Posterior cingulate gyrus (tissue), 11 donors: ENCODE measurements at places on chromosomes 7 and 10.

DNA sequence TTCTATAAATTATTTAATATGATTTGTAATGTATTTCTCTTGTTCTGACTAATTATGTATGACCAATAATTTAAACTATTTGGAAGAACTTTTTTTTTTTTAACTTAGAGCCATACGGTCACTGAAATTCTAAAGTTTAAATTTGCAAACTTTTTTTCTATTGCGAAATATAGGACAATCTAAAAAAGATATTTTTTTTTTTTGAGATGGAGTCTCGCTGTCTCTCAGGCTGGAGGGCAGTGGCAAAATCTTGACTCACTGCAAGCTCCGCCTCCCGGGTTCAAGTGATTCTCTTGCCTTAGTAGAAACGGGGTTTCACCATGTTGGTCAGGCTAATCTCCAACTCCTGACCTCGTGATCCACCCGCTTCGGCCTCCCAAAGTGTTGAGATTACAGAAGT lies 130.5 kb downstream of the CPED1 start:
- no peak for DNase-seq

- DNase-seq = no peak
These were observed 37.5 kb downstream of the ZNF467 start for GRCh38 chr7:149735779-149736477.

DNA sequence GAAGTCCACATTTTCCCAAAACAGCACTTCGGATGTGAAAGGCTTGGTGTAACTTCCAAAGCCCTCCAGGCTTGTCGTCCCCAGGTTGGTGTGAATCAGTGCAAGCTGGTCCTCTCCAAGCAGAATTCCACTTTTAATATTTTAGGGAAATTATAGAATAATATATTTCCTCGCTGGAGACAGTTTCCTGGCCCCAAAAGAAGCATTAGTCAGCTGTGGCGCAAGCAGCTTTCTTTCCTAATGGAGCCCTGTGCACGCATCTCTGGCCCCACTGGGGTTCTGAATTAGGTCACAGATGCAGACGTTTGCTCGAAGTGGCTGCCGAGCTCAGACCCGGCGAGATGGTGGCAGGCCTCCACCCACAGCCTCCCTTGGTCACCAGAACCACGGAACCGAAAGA lies 33.3 kb upstream of the MNX1 start:
- no peak for DNase-seq

DNA sequence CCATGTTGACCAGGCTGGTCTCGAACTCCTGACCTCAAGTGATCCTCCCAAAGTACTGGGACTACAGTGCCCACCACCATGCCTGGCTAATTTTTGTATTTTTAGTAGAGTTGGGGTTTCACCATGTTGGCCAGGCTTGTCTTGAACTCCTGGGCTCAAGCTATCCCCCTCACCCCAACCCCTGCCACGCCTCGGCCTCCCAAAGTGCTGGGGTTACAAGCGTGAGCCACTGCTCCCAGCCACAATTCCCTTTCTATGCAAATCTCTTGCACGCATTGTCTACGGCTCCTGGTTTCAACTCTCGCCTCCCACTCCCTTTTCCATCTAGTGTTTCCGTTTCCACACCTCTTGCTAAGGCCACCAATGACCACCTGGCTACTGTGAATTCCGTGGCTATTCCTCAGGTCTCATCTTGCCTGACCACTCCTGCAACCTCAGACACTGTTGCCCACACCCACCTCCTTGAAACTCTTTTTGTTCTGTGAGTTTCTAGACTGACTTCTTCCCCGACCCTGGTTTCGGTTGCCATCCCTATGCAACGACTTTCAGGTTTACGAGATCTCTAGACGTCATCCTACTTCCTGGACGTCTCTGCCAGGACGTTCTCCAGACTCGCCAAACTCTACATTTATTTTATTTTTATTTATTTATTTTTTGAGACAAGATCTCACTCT lies 3.4 kb downstream of the CLDN3 start:
- DNase-seq = no peak

DNA sequence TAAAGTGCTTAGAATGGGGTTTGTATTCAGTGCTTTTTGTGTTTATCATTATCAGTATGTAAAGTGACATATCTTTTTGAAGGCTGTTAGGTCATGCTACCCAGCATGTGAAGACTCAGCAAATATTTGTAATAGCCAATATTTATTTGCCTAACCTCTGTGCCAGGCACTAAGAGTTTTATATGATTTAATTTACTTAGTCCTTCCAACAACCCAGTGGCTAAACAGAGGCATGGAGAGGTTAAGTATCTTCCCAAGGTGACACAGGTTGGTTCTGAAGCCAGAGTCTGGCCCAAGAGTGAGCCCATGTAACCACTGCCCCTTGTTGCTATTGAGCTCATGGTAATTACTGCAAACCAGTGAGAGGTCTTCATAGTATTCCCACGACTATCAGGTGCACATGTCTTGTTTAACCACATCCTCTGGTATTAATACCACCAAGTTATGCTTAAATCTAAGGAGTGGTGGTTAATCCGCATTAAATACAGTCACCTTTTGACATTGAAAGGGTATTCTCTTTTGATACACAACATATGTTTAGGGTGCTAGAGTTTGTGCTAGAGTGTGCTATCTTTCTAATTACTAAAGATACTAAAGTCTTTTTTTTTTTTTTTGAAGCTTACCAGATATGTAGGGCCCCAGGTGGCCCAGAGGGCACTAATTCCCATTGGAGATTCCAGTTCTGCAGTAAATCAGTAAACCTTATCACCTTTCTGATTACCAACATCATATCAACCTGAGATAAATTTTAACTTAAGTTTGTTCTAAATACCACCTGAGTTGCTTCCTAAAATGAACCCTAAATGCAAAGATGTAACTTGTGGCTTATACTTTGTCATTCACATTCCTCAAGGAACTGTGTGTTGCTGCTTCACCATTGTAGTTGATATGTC lies 2.9 kb downstream of the ADD3 start:
- no peak for DNase-seq

DNA sequence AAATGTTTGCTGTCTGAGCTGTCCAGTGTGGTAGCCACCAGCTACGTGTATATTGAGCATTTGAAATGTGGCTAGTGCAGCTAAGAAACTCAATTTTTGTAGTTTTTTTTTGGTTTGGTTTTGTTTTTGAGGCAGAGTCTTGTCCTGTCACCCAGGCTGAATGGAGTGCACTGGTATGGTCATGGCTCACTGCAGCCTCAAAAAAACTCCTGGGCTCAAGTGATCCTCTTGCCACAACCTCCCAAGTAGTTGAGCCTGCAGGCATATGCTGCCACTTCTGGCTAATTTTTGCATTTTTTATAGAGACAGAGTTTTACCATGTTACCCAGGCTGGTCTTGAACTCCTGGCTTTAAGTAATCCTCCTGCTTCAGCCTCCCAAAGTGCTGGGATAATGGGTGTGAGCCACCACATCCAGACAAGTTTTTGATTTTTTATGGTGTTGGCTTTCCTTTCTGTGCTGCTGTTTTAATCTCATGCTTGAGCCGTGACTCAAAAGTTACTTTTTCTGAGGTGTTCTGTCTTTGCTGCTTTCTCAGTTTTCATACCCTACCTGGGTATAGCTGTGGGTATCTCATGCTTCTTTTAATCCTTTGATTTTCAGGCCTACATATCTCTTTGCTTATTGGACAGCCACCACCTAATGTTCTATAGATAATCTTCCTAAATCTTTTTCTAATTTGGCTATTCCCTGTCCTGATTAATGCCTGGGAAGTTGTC lies 16.0 kb downstream of the WAC start:
- DNase-seq = no peak

- DNase-seq = no peak
These were observed 26.2 kb upstream of the CYP26C1 start for GRCh38 chr10:93034426-93034825.

- no peak for DNase-seq
These were observed 40.8 kb downstream of the PRPS1L1 start for GRCh38 chr7:17986851-17987250.

GRCh38 chr10:88996927-88997326 lies 6.3 kb downstream of the FAS start:
- no peak for DNase-seq

GRCh38 chr7:101410743-101411507 lies 48.2 kb downstream of the COL26A1 start:
- no peak for DNase-seq

- no peak for DNase-seq
These were observed 72.7 kb downstream of the GPR85 start for GRCh38 chr7:113013761-113014449.

GRCh38 chr10:77869626-77870420 lies 56.7 kb downstream of the DLG5 start:
- DNase-seq = no peak

- DNase-seq = no peak
These were observed 50.9 kb upstream of the PAPSS2 start for GRCh38 chr10:87608756-87609155.

DNA sequence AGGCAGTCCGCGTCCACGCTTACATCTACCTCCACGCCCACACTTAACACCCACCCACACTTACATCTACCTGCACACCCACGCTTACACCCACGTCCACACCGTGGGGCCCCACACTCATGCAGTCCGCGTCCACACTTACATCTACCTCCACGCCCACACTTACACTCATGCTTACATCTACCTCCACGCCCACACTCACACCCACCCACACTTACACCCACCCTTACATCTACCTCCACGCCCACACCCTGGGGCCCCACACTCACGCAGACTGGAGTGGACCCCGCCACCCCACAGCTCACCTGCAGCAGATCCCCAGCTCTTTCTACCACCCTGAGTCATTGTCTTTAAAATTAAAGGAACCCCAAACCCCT lies 32.4 kb upstream of the PWWP2B start:
- DNase-seq = peak; percentile 88

GRCh38 chr10:50928190-50928552 lies 42.7 kb upstream of the A1CF start:
- no peak for DNase-seq

GRCh38 chr10:31037749-31038148 lies 6.1 kb upstream of the ZNF438 start:
- DNase-seq = no peak

DNA sequence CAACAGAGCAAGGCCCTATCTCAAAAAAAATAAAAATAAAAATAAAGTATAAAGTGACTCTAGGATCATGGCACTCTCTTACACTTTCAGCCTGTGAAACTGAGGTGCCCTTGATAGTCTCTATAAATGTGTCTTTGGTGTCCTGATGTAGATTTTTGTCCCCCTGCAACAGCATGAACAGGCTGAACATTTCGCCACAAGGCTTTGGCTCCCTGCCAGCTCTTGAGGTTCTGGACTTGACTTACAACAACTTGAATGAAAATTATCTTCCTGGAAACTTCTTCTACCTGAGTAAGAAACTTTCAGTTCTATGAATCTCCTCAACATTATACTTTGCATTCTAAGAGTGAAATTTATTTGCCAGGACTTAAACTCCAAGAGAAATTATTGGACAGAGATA lies 48.1 kb upstream of the BMS1 start:
- DNase-seq = no peak

- DNase-seq = no peak
These were observed 288.2 kb downstream of the GLRX3 start for GRCh38 chr10:130424418-130424817.

GRCh38 chr10:113583571-113583970 lies 30.7 kb downstream of the HABP2 start:
- no peak for DNase-seq

DNA sequence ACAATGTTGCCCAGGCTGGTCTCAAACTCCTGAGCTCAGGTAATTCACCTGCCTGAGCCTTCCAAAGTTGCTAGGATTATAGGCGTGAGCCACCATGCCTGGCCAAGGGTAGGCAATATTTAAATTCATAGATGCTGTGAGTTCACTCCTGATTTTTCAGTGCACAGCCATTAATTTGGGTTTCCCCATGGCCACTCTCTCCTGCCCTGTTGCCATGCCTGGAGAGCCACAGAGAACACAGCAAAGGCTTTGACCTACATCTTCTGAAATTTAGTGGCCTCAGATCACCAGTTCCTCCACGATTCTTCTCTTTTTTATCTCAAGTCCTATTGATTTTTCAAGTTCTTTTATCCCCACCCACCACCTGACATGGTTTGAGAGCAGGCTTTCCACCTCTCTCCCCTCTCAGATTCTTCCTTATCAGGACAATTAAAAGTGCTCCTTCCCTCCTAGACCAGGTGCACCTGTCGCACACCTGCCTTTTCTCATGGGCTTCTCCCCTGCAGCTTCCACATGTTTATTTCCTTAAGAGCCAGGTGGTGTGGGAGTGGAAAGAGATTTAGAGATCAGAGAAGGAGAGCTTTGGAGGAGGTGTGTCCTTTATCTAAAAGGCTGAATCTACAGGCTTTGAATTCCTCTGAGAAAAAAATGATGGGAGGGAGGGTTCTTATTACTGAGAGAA lies 123.8 kb downstream of the ADRA2A start:
- no peak for DNase-seq

DNA sequence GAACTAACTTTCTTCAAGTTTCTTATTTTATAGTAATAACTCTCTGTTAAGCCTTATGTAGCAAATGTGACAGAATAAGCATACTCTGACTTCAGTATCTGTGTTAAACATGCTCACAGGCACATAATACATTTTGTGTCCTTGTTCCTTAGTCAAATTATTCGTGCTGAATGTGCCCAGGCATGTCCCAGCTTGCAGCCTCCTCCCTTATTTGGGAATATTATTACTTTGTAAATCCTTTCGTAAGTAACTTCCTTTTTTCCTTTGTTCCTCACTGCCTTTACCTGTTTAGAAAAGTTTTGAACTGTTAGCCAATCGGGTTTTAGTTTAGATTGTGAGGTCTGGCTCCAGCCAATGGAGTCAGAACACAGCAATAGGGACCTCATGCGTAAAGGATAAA lies 46.9 kb downstream of the GALNT11 start:
- DNase-seq = no peak

DNA sequence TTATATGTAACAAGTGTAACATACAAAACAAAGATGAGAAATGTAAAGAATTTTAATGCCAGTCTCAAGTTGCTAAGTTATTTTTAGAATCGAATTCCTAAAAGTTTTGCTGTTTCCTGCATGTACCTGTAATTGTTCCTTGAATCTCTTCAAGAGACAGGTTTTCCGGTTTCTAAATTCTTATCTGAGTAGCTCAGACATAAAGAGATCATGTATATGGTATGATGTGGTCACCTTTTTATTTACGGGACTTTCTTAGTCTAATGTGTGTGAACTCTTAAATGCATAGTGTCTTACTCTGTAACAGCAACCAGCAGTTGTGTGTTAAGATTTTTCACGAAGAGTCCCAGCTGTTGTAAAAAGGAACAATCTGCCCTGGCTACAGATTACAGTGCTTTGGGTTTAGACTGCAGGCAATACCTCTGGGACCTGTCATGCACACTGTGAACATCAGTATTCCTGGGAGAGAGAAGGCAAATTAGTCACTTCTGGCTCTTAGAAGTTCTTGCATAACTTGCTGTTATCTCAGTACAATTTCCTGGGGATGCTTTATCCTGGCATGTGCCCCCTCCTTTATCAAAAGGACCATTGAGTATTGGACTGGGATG lies 263.4 kb downstream of the BICC1 start:
- no peak for DNase-seq
